ENCODE measurements at places on chromosomes 5 and 9. TPM values are rescaled to one million over a fixed set of nuclear protein-coding genes. Genes with fewer than 3 reads are reported as not detected.

ESM1 gene
- total RNA-seq: 0.20 TPM

LCN9 gene
- total RNA-seq: not detected

FCN2 gene
- total RNA-seq: not detected

ORM2 gene
- not detected for total RNA-seq

PROB1 gene
- 6.0 TPM for total RNA-seq

CDH18 gene
- not detected for total RNA-seq

SPATA31A6 gene
- total RNA-seq: not detected

MEF2C gene
- total RNA-seq: 0.25 TPM

NR5A1 gene
- not detected for total RNA-seq

INSYN2B gene
- not detected for total RNA-seq

GAS1 gene
- total RNA-seq: 0.30 TPM

IL4 gene
- 4.0 TPM for total RNA-seq

PCDHB14 gene
- total RNA-seq: not detected

ST8SIA4 gene
- total RNA-seq: 73.8 TPM

FGF1 gene
- not detected for total RNA-seq

TMEM174 gene
- total RNA-seq: not detected

BNC2 gene
- total RNA-seq: not detected

MARCHF11 gene
- not detected for total RNA-seq

ARSI gene
- total RNA-seq: not detected

NEURL1B gene
- total RNA-seq: 2.0 TPM

WNT8A gene
- total RNA-seq: not detected

PPP1R26 gene
- total RNA-seq: 1.0 TPM

PLPP7 gene
- total RNA-seq: not detected

All from T-helper 2 cell treated with Interferon-gamma antibody and Interleukin-4, amounts not matched to agents 100 ng/mL and 5 ng/mL, for 36 hours (primary cell).